ENCODE measurements at places on chromosomes 7 and 10.

DNA sequence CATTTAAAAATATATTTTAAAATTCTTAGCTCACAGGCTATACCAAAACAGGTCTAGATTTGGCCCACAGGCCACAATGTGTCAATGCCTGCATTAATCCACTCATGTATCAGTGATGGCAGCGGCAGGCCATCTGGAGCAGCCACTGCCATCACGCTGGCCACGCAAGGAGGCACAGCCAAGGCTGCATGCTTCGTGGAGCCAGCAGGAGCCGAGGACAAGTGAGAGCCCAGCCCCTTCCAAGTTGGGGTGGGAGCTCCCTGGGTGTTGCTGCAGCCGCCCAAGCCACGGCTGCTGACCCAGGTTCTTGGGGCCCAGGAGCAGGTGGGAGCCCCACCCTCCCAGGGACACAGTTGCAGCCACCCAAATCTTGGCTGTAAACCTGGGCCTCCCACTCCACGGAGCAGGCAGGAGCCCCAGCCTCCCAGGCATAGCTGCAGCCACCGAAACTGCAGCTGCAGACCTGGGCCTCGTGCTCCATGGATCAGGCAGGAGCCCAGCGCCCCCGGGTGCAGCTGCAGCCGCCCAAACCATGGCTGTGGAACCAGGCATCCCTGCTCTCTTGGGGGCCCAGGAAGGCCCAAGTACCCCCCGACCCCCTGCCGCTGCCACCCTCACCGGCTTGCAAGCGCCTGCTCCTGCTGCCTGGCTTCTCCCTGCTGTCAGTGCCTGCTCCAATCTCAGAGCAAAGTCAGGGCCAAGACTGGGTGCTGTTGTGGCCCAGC lies 87.3 kb upstream of the CACUL1 start:
- no peak for DNase-seq

GRCh38 chr10:127987467-127988380 lies 80.8 kb downstream of the PTPRE start:
- no peak for DNase-seq

GRCh38 chr7:74527842-74528241 lies 74.1 kb downstream of the GTF2IRD1 start:
- no peak for DNase-seq

DNA sequence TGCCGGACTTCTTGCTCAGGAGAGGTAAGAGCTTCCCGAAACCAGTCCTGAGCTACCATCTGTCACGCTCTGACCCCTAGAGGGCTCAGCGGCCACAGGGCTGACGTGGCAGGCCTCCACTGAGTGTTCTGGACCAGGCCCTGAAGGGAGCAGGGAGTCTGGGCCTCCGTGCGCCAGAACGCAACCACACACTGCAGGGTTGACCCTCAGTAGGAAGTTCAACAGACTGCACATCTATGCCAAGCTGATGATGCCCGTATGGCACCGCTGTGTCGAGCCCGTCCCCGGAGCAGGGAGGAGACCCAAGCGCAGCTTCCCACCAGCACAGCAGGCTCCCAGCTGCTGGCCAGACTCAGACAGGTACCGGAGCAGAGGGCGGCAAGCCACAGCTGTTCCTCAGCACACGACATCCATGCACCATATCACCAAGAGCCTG lies 39.2 kb downstream of the CAMK2B start:
- DNase-seq, result peak; percentile 23

DNA sequence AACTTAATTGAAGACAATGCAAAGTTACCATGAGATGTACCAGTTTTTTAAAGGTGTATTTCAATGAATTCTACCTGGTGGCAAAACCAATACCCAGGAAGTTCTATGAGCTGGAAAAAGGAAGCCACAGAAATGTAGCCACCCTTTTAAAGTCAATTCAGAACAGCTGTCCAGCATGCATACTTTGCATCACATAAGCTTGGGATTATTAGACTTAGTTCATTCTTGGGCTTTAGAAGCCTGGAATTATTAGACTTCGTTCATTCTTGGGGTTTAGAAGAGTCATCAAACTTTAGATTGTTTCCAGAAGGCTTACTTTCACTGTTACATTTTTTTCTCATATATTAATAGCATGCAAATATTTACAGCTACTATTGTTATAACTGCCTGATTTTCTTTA lies 20.9 kb downstream of the SLC25A13 start:
- no peak for DNase-seq

DNA sequence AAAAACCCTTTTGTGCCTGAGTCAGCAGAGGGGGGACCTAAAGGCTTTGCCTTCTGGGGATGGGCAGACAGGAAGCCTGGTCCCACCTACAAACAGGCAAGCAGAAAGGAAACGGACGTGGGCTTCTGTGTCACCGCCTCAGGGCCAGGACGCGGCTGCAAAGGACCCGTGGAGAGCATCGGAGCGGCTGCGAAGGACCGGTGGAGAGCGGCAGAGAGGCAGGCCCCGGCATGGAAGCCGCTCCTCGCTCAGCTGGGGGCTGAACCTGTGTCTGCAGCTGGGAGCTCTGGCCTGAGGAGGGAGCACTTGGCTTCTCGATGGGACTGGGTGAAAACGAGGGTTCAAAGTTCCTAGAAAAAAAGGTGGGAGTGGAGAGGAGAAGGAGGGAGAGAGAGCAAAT lies 125.4 kb upstream of the PPP2R2D start:
- DNase-seq, result peak; percentile 10

DNA sequence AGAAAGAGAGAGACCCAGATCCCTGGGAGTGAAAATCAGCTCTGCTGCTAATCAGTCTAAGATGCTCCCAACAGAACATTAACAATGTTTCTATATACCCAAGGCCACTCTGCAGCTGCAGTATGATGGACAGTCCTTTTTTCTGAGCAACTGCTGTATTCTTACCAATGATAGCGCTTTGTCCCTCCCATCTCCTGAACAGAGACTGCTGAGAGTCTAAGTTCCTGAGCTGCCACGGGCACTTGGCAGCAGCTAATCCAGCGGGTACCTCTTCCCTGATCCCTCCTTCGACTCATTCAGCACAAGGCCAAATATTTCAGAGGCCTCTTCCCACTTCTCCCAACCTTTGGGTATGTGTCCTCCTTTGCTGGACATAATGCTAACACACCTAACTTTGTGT lies 7.7 kb downstream of the CPVL start:
- DNase-seq, result no peak

GRCh38 chr7:151404216-151405011 lies 5.4 kb downstream of the WDR86 start:
- no peak for DNase-seq

GRCh38 chr7:44381494-44382220 lies 56.3 kb upstream of the CAMK2B start:
- DNase-seq, result no peak

DNA sequence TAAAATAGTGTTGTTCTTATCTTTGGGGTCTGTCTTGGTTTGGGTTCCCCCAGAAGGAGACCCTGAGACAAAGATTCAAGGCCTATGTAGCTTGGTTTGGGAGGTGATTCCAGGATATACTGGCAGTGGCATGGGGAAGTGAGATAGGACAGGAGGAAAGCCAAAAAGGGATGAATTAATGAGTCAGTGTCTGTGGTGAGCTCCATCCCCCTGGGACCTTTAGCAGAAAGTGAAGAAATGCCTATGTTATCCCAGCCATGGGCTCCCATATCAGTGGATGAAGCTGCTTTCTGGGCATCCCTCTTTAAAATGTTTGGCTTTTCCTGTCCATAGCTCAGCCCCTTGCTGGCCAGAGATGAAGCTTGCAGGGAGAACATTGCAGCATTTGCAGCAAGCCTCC lies 217.0 kb upstream of the CTBP2 start:
- DNase-seq, result no peak

GRCh38 chr7:42843205-42843800 lies 68.6 kb downstream of the C7orf25 start:
- DNase-seq, result no peak

- DNase-seq, result no peak
These were observed 906.7 kb upstream of the CELF2 start for GRCh38 chr10:10110844-10111490.

DNA sequence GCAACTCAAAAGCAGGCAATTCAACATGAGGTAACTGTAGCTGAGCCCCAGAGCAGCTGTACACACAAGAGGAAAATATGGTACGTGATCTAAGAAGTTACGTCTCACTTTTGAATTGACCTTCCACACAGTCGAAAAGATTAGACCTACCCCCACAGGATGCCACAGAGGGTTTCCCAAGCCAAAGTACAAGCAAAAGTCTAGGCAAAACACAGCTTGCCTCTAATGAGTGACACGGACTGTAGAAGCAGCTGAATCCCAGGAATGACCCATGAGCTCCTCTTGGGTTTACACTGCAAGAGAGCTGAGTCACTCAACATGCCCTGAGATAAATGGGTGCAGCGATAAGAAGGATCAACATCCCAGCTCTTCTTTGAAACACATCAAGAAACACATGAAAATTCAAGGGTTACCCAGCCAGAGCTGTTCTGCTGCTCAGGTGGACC lies 9.8 kb downstream of the CREB3L2 start:
- DNase-seq, result no peak

Data from activated CD8-positive, alpha-beta memory T cell treated with anti-CD3 and anti-CD28 coated beads, Interleukin-2, amount 50 U/mL, for 48 hours (primary cell).